AML-193 (cell line): ENCODE measurements at places on chromosomes 2 and 18.

- no peak for DNase-seq
These were observed 21.6 kb downstream of the ARHGAP25 start for GRCh38 chr2:68756178-68756577.

DNA sequence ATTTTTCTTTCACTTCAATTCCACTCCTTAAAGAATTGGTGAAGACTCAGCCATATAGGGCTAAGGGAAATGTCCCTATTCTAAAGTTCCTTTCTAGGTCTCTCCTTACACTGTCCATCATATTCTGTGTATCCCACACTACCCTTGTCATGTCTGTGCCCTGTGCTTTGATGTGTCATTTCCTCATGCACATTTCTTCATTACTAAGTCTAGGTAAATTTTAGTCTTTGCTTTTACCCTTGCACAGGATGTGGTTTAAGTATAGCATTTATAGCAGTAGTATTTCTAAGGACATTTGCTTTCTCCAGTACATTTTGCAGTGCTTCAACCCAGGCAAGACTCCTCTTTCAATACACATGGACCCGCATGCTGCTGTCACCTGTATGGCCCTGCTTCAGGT is 221.5 kb upstream of the ACVR2A start:
- DNase-seq = no peak

GRCh38 chr2:172726172-172726735 is 9.4 kb upstream of the RAPGEF4 start:
- no peak for DNase-seq

DNA sequence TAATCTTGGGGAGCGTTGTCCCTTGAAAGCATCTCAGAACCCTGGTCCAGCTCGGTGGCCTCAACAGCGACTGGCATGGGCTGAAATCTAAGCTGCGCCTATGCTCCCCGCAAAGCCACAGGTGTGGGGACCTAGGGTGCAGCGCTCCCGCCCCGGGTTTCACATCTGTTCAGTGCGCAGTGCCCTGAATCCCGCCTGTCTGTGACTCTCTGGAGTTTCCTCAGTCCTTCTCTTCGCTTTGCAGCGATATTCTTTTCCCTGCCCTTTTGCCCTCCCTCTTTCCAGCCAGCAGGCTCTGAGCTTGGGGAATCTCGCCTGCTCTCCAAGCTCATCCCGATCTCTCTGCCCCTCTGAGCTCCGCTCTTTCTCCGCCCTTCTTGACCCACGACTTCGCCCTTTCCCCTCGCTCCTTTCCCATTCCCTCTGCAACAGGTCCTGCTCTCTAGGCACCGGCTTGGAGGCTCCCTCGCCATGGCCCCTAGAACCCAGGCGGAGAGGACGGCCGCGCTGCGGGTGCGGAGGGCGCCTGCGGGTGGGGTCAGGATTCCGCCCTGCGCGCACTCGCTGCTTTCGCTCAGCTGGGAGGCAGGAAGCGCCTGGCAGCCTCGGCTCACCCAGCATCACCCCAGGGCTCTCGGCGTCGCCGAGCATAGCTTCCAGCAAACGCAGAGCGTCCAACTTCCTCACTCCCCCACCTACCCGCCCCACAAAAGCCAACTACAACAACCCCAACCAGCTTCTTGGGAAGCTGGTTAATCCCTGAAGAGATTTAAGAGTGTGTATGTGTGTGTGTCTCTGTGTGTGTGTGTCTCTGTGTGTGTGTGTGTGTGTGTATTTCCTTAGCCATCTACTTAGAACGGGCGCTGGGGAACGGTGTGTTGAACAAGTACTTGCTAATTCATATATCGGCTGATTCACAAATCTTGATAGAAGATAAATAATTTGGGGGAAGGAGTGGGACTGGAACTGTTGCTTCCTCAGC is 1.1 kb downstream of the GRP start:
- DNase-seq = no peak

DNA sequence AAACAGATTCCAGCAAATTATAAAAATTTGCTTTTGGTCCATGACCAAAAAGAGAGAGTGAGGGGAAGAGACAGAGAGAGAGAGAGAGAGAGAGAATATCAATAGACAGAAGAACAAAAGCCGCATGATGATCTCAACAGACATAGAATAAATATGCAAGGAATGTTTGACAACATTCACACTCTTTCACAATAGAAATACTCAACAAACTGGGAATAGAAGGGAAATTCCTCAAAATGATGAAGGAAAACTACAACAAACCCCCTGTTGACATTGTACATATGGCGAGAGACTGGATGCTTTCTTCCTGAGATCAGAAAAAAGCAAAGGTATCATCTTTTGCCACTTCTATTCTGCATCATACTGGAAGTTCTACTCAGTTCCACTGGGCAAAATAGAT is 309.7 kb downstream of the RAD51AP2 start:
- DNase-seq = no peak

DNA sequence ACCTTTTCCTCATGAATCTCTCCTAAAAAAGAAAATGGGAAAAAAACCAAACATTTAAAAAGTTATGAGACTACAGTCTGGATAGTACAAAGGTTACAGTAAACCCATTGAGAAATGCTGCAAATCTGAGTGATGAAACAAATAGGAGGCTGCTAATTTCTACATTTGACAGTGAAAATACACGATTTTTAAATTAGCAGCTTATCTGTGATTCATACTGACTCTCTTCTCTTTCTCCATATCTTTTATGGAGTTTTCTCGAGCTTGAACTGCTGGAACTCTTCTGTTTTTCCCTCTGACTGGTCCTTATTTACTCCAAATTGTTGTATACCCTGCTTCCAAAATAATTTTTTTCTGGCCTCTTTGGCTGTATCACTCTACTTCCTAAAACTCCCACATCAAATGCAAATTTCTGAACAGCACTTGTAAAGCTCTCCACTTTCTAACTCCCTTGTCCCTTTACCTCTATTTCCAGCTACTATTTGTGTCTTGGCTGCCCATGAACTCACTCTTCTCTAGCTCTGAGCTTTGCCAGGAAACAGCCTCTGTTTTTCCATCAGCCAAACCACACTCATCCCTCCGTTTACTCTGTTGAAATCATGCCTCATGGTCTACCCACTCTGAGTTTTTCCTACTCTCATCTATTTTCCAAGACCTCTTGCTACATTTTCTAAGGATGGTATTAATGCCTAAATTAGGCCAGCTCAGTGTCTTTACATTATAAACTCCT is 73.7 kb downstream of the RBMS1 start:
- no peak for DNase-seq

- DNase-seq = no peak
These were observed 3.5 kb upstream of the ZSWIM2 start for GRCh38 chr2:186852508-186852907.

DNA sequence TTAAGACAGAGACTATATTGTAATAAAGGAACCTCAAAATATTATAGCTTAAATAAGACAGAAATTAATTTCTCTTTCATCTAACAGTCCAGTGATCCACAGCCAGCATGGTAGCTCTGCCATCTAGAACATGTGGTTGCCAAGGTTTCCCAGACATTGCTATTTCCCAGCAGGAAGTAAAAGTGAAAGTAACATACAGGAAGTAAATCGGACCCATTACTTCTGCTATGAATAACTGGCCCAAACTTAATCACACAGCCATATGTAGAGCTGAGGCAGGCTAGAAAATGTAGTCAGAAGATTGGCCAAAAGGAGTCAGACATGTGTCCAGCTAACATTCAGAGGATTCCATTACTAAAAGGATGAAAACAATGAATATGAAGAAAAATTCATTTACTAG is 71.0 kb downstream of the NOL4 start:
- DNase-seq = peak; percentile 35

DNA sequence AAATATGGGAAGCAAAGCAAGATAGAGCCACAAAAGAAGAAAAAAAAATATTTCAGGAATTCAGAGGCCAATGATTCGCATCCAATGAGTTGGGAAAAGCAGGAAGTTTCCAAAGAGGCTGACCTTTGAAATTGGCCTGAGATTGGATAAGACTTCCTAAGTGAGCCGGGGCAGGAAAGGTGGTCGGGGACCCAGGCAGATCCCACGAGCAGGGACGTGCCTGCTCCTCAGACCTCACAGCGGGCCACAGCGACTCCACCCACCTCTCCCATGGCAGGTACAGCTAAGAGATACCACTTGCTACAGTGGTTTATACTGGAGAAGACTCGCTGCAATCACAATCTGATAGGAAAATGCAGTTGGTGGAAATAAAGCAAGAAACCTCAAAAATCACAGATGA is 102.8 kb upstream of the SALL3 start:
- no peak for DNase-seq

DNA sequence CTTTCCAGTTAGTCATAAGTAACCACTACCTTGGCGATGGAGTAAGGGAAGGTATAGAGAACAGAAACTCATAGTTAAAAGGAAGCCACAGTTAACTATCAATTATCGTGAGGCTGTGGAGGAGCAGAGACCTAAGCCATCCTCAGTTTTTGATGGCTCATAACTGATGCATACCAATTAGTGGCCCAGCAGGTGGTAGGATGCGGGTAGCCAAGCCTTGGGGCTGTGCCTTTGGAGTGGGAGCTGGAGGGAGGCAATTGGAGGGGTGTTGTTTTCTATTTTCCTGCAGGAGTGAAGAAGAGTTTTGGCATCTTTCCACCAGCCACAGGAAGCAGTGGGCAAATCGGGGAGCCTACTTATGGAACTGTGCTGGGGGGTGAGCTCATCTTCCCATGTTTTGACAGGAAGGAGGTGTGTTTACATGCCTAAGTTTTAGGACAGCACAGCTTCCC is 194.8 kb downstream of the TPGS2 start:
- no peak for DNase-seq

DNA sequence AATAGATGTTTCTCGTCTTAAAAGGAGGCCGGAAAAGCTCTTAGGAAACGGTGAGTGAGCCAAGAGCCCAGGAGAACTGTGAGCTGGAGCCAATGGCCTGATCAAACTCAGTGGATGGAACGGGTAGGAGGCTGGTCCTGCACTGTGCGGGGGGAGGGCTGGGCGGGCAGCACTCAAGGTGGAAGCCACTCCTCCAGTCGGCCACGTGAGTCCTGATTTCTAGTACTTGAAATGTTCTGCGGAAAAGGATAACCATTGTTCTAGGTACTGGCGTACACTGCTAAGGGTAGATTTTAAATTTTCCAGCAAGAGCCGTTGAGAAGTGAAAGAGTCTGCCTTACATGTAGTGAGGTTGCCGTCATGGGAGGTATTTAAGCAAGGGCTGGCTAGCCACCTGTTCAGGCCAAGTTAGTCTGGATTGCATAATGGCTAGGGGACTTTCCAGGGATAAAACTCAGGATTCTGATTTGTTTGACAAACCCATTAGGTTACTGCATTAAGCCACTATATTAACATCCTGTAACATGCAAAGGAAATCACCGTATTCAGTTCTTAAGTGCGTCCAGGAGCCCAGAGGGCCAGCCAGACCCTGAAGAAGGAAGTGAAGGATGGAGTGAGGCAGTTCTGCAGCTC is 51.3 kb upstream of the ODC1 start:
- DNase-seq = no peak

GRCh38 chr18:56060967-56061541 is 473.1 kb upstream of the TCF4 start:
- no peak for DNase-seq

DNA sequence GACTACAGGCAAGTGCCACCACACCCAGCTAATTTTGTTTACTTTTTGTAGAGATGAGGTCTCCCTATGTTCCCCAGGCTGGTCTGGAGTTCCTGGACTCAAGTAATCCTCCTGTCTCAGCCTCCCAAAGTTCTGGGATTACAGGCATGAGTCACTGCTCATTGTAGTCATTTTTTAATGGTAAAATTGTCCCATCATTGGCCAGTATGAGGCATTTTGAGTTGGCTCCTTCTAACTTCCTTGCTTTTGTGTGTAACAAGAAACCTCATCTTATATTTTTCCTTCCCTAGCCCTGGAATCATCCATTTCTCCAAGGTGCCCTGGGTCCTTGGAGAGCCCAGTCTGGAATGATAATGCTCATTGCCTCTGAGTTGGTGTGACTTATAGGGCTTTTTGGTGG is 148.5 kb downstream of the INHBB start:
- no peak for DNase-seq

DNA sequence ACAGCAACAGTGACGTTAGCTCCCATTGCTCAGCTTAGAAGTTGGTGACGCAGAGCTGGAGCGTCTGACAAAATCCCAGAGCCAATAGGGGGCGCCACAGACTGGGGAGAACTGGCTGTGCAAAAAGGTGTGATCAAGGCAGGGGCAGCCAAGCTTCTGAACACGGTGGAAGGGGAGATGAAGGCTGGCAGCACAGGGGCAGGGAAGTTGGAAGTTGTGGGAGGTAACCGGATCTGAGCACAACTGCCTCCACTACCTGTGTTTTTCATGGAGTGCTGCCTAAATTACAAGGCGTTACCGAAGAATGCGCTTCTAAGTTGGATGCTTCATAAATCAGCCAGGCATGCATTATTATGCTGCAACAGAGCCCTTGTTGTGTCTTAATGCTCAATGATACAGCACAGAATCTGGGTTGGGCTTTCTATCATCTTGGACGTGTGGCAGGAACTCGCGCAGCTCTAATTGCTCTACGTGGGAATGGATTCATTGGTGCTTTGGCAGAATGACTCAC is 370.0 kb downstream of the SLC4A3 start:
- DNase-seq = no peak

GRCh38 chr2:165686800-165687199 is 107.2 kb downstream of the GALNT3 start:
- no peak for DNase-seq

DNA sequence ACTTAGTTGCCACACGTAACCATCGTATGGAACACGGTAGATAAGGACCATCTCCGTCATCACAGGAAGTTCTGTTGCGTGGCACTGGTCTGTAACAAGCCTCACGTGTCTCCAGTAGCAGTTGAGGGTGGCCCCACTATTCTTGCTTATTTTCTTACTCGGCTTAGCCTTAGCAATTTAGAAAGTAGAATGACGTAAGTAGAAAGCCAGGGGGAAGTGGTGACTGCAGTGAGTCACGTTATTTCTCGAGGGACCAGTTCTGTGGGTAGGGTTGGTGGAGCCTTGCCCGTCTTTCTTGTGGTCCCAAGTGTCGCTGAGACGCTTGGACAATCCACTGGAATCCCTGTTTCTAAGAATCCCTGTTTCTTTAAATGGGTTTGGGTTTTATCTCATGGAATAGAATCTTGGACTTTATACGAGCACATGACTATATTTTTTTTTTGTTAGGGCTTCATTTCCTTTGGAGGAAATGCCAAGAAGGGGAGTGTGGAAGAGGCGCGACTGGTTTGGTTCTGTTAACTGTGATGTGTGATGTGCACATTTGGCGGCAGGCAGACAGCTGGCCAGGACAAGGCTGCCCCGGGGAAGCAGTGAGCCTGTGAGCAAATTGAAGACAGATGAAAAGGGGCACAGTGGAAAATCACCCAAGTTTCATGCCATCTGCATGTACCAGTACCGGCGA is 96.2 kb downstream of the CABLES1 start:
- peak; percentile 77 for DNase-seq

DNA sequence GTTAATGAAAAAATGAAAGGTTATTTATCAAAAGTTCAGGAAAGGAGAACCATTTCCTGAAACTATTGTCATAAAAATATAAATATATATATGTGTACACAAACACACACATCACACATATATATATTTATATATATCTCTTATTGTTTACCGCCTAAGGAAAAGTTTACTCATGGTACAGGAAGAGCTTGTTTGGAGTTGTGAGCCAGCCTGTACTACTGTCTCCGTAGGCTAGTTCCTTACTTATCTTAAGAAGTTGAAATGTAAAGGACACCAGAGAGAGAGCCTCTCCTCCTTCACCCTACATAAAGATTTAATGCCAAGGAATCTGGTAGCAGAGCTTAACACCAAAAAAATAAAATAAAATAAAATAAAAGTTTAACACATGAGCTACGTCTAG is 19.6 kb downstream of the DSC1 start:
- no peak for DNase-seq
